ENCODE measurements at places on chromosomes 16 and 17.

GRCh38 chr17:42895185-42895555 lies 5.4 kb upstream of the G6PC1 start:
- DNase-seq: peak; percentile 88

GRCh38 chr16:4093495-4094126 lies 22.6 kb downstream of the ADCY9 start:
- DNase-seq: no peak

DNA sequence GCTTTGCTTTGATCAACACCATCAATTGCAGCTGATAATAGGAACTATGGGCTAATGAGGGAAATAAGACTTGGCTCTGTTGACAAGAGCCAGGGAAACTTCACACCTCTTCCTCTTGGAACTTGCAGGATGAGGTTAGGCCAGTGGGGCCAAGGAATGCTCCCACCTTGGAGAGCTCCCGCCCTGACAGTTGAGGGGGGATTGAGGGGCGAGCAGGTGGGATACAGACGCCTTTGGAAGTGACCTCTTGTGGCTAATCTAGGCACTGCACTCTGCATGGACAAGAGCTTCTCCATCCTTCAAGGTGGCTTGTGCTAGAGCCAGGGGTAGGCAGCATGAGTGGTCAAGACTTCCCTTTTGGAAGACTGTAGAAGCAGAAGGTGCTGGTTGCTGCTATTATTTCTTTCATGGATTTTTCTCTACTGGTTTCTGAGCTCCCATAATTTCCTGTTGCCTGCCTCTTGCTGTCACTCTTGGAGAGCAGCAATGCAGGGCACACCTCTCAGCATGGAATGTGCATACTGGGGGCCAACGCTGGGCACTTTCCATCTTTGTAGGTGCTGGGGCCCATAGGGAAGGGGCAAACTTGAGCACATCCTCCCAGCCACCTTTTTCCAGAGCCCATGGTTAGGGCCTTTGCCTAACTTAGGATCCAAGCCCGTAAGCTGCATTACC lies 2.3 kb upstream of the PHF12 start:
- peak; percentile 27 for DNase-seq

DNA sequence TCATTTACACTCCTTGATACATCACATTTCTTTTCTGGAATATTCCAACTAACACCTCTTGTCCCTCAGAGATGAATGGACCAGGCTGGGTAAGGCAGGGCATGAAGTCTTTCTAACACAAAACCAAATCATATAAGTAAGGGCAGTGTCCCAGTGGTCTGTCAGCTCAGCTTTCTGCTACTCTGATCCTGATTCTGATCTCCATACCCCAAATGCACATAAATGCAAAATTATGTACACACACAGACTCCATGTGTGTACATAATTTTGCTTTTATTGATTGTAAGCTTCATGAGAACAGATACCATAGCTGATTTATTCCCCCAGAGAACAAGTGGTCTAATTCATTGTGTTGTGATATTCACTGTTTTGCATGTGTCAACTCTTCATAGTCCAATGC lies 47.9 kb downstream of the NOG start:
- no peak for DNase-seq

- DNase-seq: no peak
Measured at GRCh38 chr17:61863801-61864126, 436 bp upstream of the BRIP1 start.

- DNase-seq: peak; percentile 38
Measured at GRCh38 chr16:67926181-67926750, 5.4 kb downstream of the CTRL start.

GRCh38 chr16:70740914-70741782 lies 55.3 kb upstream of the MTSS2 start:
- DNase-seq: peak; percentile 70

DNA sequence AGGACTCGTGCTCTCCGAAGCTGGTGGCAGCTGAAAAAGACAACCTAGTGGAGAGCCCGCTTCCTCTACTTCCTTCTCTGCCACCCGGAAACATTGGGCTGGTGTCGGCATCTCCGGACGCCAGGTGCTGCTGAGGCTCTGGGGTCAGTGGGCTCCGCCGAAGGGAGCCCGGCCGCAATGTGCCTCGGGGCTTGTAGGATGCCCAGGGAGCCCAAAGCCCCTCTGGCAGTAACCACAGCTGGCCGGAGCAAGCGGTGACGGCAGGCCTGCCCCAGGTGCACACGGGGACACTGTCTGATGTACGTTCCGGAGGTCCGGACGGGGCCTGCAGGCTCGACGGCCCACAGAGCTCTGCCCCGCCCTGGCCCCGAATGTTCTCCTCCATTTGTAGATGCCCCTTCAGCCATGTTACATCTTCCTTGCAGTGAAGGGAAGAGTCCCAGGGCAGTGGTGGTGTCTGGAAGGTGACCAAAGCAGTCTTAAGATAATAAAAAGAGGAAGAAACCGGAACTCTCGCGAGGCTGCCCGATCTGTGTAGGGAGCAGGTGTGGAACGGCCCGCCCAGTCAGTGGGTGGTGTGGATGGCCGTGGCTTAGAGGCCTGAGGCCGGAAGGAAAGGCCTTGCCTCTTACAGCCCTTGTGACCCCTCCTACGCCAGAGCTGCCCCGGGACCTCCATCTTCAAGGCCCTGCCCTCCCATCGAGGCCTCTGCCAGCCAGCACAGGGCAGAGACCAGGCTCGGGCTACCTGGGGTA lies 22.6 kb downstream of the NDUFAF8 start:
- no peak for DNase-seq

- no peak for DNase-seq
Measured at GRCh38 chr17:8494506-8495111, 58.9 kb downstream of the NDEL1 start.

- peak; percentile 60 for DNase-seq
Measured at GRCh38 chr16:14284930-14285512, 213.9 kb downstream of the MRTFB start.

- no peak for DNase-seq
Measured at GRCh38 chr16:711084-711483, 3.8 kb upstream of the METRN start.

DNA sequence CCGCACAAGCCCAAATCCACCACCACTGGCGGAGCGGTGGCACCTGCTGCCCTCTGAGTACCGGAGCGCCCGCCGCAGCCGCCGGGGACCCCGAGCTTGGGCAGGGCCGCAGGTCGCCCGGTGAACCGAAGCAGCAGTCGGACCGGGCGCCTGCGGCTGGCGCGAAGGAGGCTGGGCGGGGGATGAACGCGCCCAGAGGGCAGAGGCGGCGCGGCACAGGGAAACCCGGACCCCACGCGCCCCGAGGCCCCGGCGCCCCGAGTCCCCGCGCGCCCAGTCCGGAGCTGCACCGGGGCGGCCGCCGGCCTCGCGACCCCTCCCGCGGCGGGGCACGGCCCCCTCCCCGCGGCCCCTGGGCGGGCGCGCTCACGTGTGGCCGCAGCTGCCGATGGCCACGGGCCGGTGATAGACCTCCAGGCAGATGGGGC lies 393 bp downstream of the RNF166 start:
- no peak for DNase-seq

GRCh38 chr17:34117811-34118210 lies 137.3 kb upstream of the CCL2 start:
- no peak for DNase-seq

DNA sequence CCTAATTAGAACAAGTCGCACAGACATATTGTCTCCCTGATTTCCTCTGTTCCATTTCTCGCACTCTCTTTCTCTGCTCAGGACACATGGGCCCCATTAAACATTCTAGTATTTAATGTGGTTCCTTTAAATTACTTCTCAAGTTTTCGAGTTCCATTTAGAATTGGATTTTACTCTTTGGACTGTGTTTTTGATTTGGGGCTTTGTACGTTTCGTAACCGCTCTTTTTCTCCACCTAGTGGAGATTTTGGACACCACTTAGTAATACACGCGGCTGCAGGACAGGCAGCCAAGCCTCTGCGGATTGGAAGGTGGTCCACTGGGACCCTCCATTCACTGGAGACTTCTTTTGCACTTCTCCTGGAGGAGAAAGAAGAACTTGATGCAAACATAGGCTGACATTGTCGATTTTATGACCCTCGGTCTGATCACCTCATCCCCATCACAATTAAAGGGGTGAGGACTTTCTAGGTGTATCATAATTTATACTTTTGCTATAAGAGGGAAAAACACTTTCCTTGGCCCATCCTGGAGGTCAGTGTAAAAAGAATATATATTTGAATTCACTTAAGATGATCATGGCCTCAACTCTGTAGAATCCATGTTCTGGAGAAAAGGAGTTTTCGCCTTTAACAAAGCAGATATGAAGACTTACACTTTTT lies 85.7 kb downstream of the NOG start:
- DNase-seq: peak; percentile 75

DNA sequence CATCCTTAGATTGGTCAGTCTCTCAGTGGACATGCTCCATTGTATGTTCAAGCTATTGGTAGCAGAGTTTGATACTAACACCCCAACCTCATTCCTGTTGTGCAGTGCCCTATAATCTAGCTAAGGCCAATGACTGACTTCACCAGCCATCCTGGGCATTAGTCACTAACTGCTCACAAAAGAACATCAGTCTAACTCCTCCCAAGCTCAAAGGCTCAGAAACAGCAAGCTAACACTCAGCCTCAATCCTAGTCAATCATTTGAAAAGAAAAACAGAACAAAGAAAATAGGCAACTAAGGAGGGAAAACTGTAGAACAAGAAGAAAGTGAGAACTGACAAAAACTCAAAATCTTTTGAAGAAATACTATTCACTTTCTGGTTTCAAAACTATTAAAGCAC lies 199.1 kb upstream of the C17orf78 start:
- DNase-seq: peak; percentile 52

GRCh38 chr17:15909481-15909991 lies 35.4 kb upstream of the ADORA2B start:
- no peak for DNase-seq

- DNase-seq: no peak
Measured at GRCh38 chr17:40351359-40352236, 12.9 kb downstream of the GJD3 start.

GRCh38 chr16:24846548-24847357 lies 990 bp downstream of the SLC5A11 start:
- DNase-seq: no peak

- DNase-seq: no peak
Measured at GRCh38 chr17:21089933-21090901, 36.5 kb upstream of the DHRS7B start.

DNA sequence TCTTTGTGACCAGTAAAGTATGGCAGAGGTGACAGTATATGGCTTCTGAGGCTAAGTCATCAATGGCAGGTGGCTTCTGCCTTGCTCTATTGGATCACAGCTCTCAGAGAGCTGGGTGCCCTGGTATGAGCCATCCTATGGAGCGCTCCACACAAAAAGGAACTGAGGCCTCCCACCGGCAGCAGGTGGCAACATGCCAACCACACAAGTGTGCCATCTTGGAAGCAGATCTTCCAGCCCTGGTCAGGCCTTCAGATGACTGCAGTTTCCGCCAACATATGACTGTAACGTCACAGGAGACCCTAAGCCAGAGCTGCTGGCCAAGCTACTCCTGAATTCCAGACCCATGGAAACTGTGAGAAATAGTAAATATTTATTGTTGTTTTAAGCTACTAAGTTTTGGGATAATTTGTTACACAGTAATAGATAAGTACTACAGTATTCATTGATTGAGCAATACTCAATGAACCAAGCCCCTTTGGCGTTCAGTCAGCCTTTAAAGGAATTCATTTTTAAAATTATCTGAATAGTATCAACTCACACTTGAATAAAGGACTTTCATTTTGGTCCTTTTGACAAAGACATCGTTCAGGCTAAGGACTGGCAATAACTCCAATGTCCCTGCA lies 69.4 kb upstream of the LHX1 start:
- no peak for DNase-seq

GRCh38 chr17:1648173-1648962 lies 1.3 kb downstream of the RILP start:
- DNase-seq: no peak

DNA sequence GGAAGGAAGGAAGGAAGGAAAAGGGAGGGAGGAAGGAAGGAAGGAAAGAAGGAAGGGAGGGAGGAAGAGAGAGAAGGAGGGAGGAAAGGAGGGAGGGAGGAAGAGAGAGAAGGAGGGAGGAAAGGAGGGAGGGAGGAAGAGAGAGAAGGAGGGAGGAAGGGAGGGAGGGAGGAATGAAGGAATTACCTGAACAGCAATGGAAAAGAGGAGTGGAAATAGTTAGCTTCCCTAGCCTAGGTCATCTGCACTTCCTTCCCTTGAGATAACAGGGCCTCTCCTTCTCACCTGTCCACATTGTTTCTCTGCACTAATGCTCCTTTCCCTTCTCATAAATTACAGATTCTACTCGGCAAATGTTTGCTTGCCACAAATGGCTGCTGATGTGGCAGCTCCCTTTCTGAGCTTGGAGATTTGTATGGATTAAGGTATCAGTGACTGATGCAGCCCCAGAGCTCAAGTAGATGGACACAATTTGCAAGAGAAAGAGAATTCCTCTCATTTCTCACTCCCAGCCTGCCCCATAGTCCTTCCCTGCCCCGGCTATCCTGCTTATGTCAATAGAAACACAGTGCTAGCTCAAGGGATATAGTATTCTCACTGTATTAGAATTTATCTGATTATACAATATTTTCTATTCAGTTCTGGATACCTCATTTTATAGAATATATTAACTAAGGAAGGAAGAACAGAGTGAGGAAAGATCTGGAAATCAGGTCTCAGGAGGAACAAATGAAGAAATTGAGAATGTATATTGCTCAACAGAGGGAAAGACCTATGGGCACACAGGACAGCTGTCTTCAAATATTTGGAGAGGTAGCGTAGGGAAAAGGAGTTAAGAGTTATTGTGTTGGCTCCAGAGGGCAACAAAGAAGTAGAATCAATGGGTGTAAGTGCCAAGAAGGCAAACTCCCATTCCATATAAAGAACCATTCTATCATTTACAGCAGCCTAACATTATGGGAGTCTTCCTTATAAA lies 14.6 kb downstream of the HOXB1 start:
- no peak for DNase-seq

GRCh38 chr17:28643983-28644786 lies 773 bp downstream of the BLTP2 start:
- peak; percentile 58 for DNase-seq

- no peak for DNase-seq
Measured at GRCh38 chr17:55479903-55480302, 31.3 kb downstream of the SMIM36 start.

DNA sequence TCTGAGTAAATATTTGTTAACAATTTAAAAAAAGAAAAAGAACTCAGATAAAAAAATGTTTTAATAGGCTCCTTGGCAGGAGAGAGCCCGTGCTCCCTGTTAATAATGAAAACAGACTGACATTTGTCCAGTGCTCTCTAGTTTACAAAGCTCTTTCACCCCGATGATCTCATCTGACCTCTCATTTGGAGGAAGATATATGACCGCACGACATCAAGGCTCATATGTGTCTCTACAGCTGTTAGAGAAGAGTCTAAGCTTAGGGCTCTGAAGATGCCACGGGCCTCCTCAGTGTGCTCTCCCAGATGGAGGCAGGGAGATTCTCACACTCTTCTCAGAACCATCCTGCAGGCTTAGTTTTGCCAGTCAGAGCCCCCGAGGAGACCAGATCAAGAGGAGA lies 280.8 kb upstream of the IRX5 start:
- no peak for DNase-seq

Measured in kidney capillary endothelial cell (primary cell).